Esophagus squamous epithelium (tissue), 5 donors: ENCODE measurements at places on chromosomes 5 and 9. TPM values are rescaled to one million over a fixed set of nuclear protein-coding genes. Genes with fewer than 3 reads are reported as not detected.

The PCDHA13 gene
- not detected for total RNA-seq

DNA sequence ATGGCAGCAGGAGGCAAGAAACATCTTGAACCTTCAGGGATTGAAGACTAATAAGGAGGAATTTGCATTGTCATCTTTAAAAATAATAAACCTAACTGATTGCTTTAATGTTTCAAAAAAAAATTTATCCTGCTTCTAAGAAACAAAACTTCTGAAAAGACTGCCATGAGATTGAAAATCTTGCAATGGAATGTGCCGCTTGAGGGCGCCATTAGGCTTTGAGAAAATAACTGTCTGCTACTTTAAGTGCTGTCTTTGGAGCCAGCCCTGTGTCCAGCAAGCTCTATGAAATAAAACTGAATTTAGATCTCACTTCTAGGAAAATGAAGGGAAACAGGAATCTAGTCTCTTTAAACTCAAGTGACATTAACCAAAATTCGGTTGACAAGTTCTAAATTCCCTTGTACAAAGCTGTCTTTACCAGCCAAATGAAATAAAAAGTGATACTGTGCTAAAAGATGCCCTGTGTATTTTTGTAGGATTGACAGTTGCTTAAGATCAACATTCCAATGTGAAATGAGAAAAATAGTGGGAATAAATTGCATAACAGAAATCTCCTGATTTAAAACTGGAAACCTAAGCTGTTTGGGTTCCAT lies 79.4 kb downstream of the ESM1 start:
- no peak overlapping the region for H3K4me3 ChIP-seq
- H3K4me1 ChIP-seq = no peaks in the 10 kb centered on the region
- DNase-seq = no peak
- H3K27me3 ChIP-seq = no peaks in the 10 kb centered on the region
- no peaks in the 10 kb centered on the region for H3K36me3 ChIP-seq
- H3K27ac ChIP-seq = no peak overlapping the region

DNA sequence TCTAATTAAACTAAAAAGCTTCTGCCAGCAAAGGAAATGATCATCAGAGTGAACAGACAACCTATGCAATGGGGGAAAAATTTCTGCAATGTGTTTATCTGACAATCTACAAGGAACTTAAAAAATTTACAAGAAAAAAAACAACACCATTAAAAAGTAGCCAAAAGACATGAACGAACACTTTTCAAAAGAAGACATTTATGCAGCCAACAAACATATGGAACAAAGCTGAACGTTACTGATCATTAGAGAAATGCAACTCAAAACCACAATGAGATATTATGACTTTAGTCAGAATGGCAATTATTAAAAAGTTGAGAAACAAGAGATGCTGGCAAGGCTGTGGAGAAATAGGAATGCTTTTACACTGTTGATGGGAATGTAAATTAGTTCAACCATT lies 530.4 kb upstream of the DAB2 start:
- no peaks in the 10 kb centered on the region for H3K36me3 ChIP-seq
- no peak overlapping the region for H3K4me3 ChIP-seq
- H3K27me3 ChIP-seq = no peaks in the 10 kb centered on the region
- no peak for DNase-seq
- no peak overlapping the region for H3K27ac ChIP-seq

The DNAJA1 gene
- total RNA-seq = 79.5 TPM

- H3K27me3 ChIP-seq = no peaks in the 10 kb centered on the region
- H3K4me3 ChIP-seq = peak overlapping the region; percentile 82
- DNase-seq = no peak
- no peaks in the 10 kb centered on the region for H3K36me3 ChIP-seq
Measured at GRCh38 chr5:142107736-142108431, 695 bp upstream of the NDFIP1 start.

- no peaks in the 10 kb centered on the region for H3K36me3 ChIP-seq
- H3K27me3 ChIP-seq = no peaks in the 10 kb centered on the region
- no peak overlapping the region for H3K27ac ChIP-seq
- no peak for DNase-seq
- no peak overlapping the region for H3K4me3 ChIP-seq
- H3K4me1 ChIP-seq = peaks cover 28% of the 10 kb centered on the region
Measured at GRCh38 chr9:82168585-82168984, 180.0 kb downstream of the SPATA31D1 start.

The SHOC1 gene
- total RNA-seq = 0.15 TPM
